ENCODE measurements at places on chromosomes 7 and 10. TPM values are rescaled to one million over a fixed set of nuclear protein-coding genes. Genes with fewer than 3 reads are reported as not detected.

DNA sequence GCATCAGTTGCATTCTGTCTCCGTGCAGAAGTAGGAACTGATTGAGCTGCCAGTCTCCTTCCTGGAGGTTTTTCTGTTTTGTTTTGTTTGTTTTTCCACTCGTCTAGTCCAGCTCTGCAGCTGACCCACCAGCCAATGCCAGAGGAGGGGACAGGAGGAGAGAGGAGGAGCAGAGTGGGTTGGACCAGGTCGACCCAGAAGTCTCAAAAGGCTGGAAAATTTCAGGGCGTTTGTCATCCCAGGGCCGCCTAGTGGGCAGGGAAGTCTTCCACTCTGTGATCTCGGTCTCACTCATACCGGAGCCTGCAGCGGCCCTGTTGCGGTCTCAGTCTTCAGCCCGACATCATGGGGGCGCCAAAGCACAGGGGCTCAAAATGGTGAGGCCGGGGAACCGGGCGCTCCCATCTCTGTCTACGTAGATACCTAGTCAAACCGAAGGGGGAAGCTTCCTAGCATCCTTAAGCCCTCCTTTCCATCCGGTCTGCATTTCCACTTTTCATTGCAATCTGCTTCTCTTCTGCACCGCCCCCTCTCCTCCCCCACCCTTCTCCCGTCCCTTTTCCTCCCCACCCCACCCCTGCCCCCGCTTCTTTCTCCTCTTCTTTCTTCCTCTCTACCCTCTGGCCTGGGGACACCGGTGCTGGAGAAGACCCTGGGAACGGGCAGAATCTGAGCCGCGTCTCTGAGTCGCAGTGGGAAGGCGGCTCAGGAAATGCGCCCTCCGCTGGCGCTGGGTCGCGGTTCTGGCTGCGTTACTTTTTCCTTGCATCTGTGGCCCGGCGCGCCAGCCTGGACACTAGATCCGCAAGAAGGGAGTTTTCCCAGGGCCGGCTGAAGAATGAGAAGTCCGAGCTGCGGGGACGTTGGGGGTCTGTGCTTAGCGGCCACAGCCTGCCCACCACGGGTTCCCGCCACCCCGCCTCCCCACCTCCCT, 16.2 kb upstream of the PAX2 start:
- DNase-seq: no peak

GRCh38 chr10:132550366-132551092, 12.9 kb downstream of the INPP5A start:
- DNase-seq: no peak

GRCh38 chr10:90787393-90788198, 70.2 kb downstream of the HTR7 start:
- DNase-seq: peak; percentile 5

DNA sequence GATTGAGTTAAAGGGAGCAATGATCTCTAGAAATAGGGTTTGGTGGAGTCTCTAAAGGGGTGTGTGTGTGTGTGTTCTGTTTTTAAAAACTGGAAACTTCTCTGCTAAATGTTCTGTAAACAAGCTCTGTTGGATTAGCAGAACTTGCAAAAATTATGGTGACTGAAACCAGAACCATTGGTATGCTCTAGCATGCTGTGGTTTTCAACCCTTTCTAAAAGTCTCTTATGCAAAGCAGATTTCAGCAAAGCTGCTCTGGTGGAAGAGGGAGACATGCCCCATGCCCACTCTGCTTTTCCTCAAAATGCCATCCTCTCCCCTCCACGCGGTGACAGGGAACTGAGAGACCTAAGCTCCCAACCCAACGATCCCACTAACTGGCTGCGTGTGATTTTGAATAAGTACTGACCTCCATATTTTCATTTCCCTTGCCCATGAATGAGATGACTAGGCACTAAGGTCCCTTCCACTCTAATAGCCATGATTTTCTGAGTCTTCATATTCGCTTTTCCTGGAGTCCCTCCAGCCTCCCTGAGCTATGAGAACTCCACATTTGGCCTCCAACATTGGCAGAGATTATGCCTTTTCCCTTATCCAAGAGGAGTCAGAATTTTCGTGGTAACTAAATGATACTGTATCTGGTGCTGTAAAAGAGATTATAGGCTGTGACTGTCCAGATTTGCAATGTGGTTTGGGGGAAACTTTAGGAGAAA, 117.3 kb upstream of the PALS2 start:
- no peak for DNase-seq

DNA sequence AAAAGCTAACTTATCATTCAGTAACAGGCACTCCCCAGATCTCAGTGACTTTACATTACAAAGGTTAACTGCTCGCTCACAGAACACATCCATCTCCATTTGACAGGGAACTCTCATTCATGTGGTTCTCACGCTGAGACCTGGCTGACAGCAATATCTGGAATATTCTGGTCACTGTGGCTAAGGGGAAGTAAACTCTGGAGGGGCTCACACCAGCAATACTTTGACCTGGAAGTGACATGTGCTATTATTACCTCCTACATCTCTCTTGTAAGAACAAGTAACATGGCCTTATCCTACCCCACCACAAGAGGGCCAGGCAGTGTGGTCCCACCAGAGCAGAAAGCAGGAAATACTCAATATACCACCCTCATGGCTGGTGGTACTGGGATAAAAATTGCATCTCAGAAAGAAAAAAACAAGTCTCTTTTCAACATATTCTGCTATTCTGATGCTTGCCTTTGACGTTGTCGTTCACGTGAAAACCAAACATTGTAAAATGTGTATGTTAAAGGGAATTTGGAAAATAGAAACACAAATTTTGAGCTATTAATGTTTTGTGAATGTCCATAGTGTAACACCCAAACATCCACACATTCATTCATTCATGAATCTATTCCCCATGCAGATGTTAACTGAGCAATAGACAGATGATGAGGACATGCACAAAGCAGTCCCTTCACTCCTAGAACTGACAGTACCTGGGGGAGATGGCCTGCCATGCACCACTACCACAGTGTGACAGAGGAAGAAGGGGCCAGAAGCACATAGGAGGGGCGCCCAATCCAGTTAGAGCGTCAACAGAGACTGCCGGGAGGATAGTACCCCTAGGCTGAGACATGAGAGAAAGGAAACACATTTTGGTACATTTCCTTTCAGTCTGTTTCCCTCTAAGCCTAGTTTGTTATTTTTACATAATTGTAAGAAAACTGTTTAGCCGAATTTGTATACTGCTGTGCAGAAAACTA, 166.0 kb upstream of the SP4 start:
- DNase-seq: no peak

GRCh38 chr10:80265740-80266512, 23.5 kb downstream of the MAT1A start:
- DNase-seq: no peak

- no peak for DNase-seq
These were observed 94.1 kb downstream of the NRG3 start for GRCh38 chr10:81969136-81969535.

DNA sequence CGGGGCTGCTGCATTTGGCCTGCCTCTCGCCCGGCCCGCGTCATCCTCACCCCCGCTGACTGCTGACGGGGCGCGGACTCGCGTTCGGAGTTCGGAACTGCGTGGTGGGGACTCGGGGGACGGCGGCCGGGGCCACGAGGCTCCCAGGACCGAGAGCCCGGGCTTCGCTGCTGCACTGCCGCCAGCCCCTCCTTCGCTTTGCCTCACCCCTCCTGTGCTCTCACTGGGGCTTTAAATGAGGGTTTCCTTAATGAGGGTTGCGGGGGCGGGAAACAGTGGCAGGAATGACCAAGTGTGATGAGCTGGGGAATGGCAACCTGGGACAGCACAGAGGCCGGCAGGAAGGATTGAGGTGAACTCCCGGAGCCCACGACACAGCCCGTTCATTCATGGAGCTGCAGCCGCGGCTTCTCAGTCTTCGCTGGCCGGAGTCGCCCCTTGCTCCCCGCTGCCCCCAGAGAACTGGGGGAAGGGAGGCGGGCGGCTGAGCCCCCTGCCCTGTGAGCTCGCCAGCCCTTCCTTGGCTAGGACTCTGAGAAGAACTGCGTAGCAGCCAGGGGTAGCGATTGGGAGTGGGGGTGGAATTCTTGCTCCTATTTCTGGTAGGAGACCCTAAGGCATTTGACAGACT, 1.5 kb upstream of the LRRC4 start:
- no peak for DNase-seq

ICA1 gene
- polyA plus RNA-seq: 24.1 TPM

CALHM3 gene
- not detected for polyA plus RNA-seq

FGFBP3 gene
- 2.0 TPM for polyA plus RNA-seq

TPST1 gene
- 44.0 TPM for polyA plus RNA-seq

MOGAT3 gene
- 0.96 TPM for polyA plus RNA-seq

EPHB6 gene
- polyA plus RNA-seq: 21.0 TPM

SPDYE1 gene
- polyA plus RNA-seq: 0.62 TPM

ZNF425 gene
- polyA plus RNA-seq: 7.9 TPM

Measured in right renal cortex interstitium (tissue), 3 donors.